ENCODE measurements at places on chromosomes 4 and X.

- no peak for DNase-seq
Measured at GRCh38 chr4:1234309-1234695, 14.6 kb downstream of the CTBP1 start.

DNA sequence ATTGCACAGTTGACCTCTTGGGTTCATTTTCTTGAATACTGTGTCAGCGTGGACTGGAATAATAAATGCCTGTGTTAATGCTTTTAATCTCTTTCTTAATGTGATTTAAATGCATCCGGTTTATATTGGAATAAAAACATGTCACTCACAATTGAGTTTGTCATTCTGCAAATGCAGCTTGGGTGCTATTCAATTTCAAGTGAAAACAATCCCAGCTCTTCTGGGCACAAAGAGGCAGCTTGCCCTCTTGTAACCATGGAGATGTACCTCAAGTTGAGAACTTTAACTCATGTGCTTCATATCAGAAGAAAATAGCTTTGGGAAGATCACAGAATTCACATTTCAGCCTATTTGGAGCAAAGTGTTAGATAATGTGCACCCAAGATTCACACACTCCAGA lies 355.7 kb upstream of the GNPDA2 start:
- DNase-seq = no peak

DNA sequence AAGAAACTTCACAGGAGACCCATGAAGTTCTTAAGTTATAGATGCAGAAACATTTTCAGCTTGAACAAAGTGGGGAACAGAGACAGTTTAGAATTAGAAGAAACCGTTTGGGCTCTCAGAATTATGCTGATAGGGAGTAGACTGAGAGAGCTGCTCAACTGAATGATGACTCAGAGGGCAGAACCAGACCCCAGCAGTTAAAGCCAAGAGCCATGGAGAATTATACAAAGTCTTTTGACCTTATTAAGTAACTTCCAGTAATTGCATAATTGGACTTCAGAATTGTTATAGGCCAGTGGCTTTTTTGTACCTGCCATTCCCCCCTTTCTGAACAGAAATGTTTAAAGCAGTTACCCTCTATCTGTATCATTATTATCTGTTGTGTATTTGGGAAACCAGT lies 642.1 kb downstream of the CCSER1 start:
- DNase-seq = no peak

- DNase-seq = no peak
Measured at GRCh38 chr4:150583287-150584110, 1.5 kb downstream of the MAB21L2 start.

DNA sequence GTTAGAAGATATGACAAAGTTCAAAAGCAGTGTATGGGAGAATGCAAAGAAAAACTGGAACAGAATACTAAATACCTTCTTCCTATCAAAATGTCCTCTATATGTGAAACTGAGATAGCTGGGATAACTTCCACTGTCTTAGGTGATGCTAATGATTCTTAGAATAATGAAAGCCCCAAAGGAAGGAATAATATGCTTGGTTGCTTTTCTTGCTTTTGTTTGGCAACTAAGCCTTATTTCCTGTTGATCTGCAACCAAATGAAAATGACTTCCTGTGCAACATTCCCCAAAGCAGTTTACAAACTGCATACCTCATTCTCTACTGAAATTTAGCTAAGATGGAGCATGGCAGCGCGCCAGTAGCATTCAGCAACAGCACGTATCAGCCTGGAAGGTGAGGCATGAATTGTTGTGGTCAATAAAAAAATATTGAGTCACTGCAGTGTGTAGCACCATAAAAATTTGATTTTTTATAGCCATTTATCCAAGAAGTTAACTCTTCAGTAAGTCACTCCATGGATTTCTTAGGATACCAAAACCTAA lies 18.7 kb downstream of the NDNF start:
- no peak for DNase-seq

GRCh38 chrX:35040871-35041270 lies 98.3 kb downstream of the FAM47B start:
- DNase-seq = no peak

DNA sequence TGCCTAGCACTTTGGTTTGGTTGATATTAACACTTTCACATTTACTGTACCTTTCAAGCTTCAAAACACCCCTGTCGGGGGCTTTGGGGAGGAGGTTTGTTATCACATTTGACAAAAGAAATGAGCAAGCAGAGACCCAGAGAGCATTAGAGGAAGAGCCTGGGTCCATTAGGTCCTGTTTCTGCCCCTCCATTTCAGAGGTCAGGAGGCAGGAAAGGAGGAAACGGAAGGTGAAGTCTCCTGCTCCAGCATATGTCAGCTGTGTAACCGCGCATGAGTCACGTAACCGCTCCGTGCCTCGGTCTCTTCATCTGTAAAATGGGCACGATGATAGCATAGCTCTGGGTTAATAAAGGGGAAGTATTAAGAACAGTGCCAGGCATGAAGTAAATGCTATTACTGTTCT lies 201.9 kb upstream of the BCOR start:
- DNase-seq = no peak

- DNase-seq = no peak
Measured at GRCh38 chr4:14621731-14622463, 380.4 kb upstream of the CPEB2 start.

- no peak for DNase-seq
Measured at GRCh38 chr4:7361280-7361895, 73.3 kb downstream of the PSAPL1 start.

DNA sequence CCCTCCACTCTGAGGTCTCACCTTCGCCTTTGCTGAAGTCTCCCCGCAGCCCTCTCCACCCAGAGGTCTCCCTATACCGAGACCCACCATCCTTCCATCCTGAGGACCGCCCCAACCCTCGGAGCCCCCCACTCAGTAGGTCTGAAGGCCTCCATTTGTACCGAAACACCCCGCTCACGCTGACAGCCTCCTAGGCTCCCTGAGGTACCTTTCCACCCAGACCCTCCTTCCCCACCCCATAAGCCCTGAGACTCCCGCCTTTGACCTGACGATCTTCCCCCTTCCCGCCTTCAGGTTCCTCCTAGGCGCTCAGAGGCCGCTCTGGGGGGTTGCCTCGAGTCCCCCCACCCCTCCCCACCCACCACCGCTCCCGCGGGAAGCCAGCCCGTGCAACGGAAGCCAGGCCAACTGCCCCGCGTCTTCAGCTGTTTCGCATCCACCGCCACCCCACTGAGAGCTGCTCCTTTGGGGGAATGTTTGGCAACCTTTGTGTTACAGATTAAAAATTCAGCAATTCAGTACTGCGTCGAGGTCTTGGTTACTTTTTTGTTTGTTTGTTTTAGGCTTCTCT lies 5.0 kb downstream of the SOD3 start:
- DNase-seq = no peak

GRCh38 chr4:165210566-165210965 lies 3.2 kb downstream of the KLHL2 start:
- DNase-seq = no peak

GRCh38 chr4:4427121-4427870 lies 40.4 kb downstream of the NSG1 start:
- no peak for DNase-seq

DNA sequence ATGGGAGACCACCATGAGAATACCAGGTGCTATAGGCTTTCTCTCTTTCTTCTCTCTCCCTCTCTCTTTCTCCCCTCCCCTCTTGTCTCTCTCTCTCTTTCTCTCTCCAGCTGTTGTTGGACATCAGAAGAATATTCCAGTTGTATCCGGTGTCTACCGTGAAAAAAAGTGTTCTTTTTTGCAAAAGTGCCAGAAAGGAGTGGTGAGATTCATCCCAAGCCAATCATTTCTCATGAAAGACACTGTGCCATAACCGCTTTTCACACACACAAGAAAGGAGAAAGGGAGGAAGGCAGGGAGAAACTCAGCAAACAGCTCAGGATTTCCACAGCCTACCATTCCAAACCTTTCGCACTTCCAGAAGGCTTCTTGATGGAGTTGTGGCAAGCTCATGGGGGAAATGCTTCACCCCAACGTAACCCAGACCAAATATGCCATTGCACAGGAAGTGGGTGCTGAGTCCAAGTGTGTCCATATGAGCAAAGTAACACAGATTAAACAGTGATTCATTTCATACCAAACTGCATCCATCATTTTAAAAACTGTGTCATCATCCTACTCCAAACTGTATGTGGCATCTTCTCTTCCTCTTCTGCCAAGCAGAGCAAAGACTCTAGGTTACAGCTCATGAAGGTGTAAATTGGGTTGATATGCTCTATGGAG lies 224.0 kb downstream of the APBB2 start:
- no peak for DNase-seq

DNA sequence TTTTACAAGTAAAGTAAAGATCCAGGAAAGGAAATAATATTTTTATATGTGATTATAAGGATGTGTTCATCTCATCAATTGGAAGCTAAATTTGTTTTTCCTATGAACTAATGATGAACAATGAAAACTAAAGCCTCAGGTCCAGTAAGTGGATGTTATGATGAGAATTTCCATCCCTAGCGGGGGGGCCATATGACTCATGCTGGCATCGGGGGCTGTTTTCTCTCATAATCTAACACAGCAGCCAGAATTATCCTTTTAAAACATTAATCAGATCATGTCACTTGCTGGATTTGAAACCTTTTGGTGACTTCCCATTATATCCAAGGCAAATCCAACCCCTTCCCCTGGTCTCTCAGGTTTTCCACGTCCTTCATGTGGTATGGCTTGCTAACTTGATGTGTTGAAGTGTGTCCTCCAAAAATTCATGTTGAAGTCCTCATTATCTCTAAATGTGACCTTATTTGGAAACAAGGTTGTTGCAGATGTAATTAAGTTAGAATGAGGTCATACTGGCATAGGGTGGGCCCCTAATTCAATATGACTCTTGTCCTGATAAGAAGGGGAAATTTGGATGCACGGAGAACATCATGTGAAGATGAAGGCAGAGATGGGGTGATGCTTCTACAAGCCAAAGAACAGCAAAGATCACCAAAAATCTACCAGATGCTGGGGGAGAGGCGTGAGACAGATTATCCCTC lies 96.8 kb downstream of the AKAP4 start:
- no peak for DNase-seq

DNA sequence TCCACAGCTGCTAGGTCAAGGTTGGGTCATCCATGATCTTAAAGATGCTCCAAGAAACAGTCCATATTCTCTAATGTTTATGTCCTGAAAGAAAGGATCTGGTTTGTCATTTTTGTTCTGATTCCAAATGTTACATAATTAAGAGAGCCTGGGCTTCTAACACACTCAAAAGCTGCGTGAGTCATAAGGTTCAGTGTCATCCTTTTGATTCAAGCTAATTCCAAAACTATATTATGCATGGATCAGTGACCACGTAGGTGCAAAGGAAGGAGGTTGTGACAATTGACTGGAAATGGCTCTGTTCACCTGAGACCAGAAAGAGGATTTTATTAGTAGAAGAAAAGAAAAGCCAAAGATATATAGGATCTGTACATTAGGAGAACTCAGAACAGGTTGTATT lies 268.7 kb upstream of the GK2 start:
- no peak for DNase-seq

GRCh38 chr4:8534611-8535010 lies 45.6 kb upstream of the GPR78 start:
- DNase-seq = no peak

DNA sequence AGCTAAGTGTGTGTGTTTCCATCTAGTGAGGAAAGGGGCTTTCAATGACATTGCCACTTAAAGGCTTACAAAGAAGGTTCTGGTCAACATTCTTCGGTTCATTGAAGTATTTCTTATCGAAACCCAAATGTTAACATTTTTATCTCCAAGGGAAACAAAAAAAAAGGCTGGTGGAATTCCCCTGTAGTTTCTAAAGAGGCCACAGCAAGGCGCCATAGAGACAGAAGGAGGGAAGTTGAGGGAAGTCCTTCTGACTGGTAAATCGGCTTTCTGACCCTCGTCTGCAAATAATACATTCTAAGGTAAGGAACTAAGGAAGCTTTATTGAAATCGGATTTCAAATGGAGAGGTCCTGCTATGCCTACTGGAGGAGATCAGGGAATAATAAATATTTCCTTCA lies 1.7 kb upstream of the ZFP42 start:
- DNase-seq = no peak

DNA sequence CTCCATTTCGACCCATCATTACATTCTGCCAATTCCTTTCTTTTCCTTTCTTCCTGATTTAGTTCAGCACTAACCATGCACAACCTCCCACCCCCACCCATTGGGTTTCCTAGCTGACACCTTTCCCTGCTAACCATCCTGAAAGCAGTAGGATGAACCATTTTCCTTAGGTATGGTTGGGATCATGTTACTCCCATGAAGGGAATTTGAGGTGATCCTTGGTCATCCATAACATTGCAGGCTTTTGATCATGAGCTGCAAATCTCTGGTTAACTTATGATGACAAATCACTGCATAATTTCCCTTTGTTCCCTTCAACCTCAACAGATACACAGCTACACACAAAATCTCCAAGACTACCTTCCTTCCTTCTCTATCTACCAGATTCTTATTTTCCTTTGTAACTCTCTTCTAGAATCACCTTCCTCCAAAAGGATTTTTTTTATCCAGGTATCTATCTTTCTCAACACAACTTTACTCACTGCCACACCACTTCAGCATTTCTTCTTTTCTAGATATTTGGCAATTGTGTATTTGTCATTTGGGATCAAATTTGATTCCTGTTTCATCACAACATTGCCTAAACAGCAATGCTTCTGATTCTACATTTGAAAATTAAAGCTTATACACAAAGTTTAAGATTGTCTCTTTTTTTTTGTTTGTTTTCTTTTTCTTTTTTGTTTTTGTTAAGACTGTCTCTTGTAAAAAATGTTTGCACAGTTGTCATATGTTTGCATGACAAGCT lies 145.1 kb downstream of the RBM47 start:
- DNase-seq = no peak

DNA sequence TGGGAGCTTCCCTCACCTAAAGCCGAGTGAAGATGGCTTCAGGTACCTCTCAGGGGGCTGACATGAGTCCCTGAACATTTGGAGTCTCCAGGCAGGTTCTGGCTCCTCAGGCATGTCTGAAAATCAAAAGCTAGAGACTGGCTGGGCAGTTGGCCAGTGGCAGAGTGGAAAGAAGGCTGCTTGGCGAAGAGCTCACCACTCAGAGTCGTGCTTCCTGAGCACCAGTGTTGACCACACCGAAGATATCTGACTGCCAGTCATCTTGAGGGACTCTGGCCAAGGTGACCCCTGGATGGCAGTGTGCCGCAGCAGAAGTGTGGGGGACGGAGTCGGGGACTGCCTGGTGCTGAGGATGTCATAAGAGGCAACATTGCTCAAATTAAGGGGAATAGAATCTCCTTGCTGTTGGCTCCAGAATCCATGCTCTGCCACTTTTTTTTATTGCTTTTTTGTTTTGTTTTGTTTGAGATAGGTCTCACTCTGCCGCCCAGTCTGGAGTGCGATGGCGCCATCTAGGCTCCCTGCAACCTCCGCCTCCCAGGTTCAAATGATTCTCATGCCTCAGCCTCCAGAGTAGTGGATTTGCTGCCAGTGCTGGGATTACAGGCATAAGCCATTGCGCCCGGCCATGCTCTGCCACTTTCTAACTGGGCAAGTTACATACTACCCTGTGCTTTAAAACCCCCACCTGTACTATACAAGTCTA lies 172.5 kb upstream of the GATB start:
- DNase-seq = no peak

DNA sequence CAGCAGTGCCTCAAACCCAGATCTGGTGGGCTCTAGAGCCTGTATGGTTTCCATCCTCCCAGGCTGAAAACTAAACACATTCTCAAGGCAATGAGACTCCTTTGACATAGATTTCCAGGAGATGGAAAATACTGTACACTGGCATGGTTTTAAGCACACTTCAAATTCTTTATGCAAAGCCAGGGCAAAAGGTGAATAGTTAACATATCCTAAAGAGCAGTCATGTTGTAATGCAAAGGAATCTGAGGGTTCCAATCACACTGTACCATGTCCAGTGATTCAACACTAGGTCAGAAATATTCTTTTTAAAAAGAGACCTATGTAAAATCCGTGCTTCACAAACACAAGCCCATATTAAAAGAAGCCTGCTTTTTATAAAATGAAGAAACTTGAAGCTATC lies 195.3 kb downstream of the QDPR start:
- no peak for DNase-seq

Measured in activated CD4-positive, alpha-beta T cell treated with anti-CD3 and anti-CD28 coated beads, Interleukin-2, amount 10 ng/mL, durations not matched to agents 7 days and 5 days (primary cell).